AG20443 (cell line): ENCODE measurements at places on chromosomes 6 and 20.

- no peak for DNase-seq
Observed at GRCh38 chr6:16805243-16805950, 44.1 kb upstream of the ATXN1 start.

DNA sequence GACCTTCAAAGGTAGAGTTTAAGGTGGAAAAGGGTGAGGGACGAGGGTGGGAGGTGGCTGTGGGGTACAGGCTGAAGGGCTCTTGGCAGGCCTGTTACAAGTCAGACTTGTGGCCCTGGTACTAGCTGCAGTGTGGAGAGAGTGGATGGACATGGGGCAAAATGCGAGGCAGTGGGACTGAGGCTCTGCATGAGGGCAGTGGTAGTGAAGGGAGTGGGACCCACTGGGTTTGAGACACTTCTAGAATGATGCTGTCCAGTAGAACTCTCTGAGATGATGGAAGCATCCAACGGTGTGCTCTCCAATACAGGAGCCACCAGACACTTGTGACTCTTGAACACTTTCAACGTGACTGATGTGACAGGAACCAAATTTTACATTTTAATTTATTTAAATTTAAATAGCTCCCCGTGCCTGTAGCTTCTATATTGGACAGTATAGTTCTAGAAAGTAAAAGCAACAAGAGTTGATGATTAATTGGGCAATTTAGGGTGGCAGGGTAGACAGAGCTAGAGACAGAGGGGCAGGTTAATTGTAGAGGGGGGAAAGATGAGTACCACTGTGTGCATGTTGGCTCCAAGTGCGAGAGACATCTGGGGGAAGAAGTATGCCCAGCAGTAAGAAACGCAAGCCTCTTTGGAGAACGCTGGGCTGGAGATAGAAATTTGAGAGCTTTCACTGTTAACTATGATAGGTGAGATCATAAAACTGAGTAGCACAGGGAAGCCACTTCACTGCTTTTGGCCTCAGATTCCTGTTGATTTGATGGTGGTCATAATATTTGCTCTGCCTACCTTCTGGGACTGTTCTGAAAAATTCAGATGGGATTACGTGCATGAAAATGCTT lies 77.5 kb downstream of the TXNDC5 start:
- DNase-seq: no peak

DNA sequence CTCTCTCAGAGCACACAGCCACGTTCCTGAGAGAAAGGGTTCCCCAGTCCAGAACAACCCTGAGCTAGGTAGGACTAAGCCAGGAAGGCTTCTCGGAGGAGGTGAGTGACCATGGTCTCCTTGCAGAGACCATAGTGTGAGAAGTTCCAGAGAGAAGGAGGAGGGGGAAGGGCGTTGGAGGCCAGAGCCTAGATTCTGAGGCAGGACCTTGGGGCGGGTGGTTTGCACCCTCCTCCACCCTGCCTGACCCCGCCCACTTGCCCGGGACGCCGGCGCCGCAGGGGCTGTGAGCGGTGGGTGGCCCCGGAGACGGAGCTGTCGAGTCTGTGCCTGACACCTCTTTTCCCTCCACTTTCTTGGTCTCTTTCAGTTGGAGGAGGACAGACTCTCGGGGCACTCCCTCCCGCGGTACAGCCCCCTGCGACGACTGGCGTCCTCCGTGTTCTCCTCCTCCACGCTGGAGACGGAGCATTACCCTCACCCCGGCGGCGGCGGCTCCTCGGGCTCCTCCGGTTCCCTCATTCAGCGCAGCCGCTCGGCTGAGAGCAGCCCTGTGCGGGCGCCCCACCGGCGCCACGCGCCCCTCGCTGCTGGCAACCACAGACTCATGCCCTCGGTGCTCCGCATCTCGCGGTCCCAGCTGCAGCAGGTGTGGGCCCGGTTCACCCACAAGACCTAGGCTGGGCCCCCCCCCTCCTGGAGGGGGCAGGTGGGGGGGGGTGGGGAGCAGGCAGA lies 26.2 kb downstream of the TTBK1 start:
- peak; percentile 56 for DNase-seq

GRCh38 chr6:32175711-32176475 lies at the start of gene AGPAT1:
Gene AGPAT1 (minus strand): TSS chr6:32176084. CDS start chr6:32171496, 4,588 bp downstream.
- peak; percentile 97 for DNase-seq

- no peak for DNase-seq
Observed at GRCh38 chr6:115887891-115888290, 172.8 kb downstream of the FRK start.

GRCh38 chr20:35767683-35768481 lies 3.9 kb upstream of the PHF20 start:
- peak; percentile 36 for DNase-seq

DNA sequence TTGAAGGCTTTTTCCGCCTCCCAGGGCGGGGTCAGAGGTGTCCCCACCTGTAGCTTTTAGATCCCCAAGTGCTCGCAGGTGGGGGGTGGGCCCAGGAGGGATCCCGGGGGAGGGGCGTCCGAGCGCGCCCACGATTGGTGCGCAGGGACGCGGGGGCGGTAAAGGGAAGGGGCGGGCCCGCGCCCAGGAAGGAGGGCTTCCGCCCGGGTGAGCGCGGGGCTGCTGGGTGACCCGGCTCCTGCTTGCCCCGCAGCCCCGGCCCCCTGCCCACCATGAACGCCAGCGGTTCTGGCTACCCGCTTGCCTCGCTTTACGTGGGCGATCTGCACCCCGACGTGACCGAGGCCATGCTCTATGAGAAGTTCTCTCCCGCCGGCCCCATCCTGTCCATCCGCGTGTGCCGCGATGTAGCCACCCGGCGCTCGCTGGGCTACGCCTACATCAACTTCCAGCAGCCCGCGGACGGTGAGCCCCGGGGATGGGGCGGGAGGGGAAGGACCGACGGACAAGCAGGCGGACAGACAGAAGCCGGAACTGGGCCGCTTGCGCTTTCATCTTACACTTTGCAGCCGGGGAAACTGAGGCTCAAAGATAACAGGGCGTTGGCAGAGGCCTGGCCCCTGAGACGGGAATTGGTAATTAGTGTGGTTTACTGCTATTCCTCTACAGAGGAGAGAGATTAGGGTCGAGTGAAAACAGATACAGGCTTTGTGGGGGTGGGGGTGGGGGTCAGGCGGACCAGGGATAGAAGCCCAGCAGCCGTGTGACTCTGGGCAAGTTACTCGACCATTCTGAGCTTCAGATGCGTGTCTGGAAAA lies at the start of gene PABPC1L:
PABPC1L (plus strand) TSS at position 189 of the 818 bp plus-strand sequence; CDS start at position 273, 84 bp downstream.
- peak; percentile 91 for DNase-seq

- DNase-seq: no peak
Observed at GRCh38 chr20:55597526-55597925, 407.8 kb downstream of the CBLN4 start.

GRCh38 chr6:129146902-129147301 lies 264.0 kb downstream of the LAMA2 start:
- DNase-seq: no peak

DNA sequence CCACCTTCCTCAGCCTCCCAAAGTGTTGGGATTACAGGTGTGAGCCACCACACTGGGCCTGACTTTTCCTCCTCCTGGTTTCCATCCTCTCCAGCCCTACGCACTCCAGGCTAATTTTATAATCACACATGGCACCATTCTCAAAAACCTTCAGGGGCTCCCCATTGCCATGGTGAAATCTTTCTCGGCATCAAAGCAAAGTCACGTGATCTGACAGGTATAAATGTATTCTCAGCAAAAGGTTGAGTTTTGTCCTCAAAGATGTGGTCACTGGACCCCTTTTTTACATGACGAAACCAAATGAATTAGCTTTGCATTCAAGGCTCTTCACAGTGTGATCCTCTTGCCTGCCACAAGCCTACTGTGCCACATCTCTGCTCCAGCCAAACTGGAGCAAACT lies 15.5 kb downstream of the ARMC12 start:
- no peak for DNase-seq

GRCh38 chr6:111427341-111428116 lies 55.5 kb downstream of the REV3L start:
- DNase-seq: peak; percentile 56

DNA sequence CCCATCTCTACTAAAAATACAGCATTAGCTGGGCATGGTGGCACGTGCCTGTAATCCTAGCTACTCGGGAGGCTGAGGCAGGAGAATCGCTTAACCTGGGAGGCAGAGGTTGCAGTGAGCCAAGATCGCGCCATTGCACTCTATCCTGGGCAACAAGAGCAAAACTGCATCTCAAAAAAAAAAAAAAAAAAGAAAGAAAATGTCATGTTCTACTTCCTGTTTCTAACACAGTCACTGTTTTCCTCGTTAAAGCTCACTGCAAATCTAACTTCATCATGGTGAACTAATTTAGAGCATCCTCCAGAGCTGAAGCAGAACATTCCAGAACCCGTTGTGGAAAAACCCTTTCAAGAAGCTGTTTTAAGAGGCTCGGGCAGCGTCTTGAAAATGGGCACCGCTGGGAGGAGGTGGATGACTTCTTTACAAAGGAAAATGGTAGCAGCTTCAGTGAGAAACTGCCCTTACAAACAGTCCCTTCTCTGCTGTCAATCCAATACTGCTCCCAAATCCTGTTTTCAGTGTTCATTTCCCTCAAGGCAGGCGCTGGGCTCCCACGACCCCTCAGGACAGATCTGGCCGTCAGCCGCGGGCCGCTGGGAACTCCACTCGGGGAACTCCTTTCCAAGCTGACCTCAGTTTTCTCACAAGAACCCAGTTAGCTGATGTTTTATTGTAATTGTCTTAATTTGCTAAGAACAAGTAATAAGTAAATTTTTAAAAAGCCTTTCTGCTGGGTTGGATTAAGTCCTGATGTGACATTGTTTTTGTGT lies 12.5 kb downstream of the CTSZ start:
- no peak for DNase-seq

- DNase-seq: no peak
Observed at GRCh38 chr6:54050750-54051149, 60.5 kb upstream of the MLIP start.

DNA sequence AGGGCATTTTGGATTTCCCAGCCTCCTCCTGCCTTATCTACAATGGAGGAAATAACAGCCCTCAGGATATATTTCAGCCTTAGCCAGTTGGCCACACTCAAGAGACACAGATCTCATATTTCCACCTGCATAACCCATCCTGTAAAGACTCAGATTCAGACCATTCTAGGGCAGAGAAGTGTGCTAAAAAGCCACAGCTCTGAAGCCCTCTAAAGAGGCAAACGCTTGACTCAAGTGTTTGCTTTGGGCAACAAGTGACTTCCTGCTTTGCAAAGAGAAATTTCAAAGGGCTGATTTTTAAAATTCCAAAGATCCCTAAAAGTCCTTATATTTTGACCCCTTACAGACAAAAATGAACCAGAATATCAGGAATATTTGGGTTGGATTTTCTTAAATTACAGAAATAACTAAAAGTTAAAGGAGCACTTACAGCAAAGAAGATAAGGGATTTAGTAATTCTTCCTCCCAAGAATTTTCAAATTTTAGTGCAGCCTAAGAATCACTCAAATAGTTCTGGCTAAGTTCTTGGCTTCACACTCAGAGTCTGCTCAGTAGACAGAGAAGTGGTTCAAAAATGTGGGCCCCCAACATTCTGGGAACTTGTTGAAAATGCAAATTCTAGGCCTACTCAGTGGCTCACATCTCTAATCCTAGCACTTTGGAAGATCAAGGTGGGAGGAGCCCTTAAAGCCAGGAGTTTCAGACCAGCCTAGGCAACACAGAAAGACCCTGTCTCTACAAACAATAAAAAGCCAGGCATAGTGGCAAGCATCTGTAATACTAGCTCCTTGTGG lies 18.9 kb upstream of the ADGRF5 start:
- DNase-seq: no peak

GRCh38 chr6:151679081-151679480 lies 128.4 kb upstream of the ESR1 start:
- DNase-seq: peak; percentile 84

DNA sequence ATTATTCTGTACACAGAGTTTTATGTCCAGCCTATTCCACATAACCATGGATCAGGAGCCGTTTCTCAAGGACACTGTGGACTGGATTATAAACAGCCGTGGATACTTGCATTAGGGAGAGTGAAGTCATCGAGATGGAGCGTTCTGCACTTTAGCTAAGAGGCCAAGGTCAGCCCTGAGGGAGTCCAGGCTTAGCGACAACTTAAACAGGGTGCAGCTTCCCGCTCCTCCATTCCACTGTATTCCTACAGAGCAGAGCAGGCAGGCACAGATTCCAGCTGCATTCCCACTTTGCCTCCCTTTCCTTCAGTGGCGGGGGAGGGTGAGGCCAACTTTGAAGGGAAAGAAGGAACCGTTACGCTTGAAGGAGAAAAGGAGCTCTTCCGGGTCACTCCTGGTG lies 59.5 kb downstream of the RAMACL start:
- DNase-seq: no peak

GRCh38 chr20:45279992-45280391 lies 25.6 kb upstream of the SLPI start:
- DNase-seq: no peak

DNA sequence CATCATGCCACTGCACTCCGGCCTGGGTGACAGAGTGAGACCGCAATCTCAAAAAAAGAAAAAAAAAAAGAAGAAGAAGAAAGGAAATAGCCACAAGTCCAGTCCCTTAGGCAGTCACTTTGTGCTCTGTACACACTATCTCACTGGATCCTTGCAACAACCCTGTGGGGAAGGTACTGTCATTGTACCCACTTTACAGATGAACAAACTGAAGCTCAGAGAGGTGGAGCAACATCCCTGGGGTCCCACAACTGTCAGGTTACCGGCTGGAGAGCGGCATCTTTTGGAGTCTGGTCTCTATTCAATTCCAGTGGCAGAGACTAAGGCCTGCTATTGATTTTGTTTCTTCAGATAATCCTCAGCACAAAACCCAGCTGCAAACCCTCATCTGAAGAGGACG lies 12.2 kb downstream of the BPIFA2 start:
- DNase-seq: no peak

DNA sequence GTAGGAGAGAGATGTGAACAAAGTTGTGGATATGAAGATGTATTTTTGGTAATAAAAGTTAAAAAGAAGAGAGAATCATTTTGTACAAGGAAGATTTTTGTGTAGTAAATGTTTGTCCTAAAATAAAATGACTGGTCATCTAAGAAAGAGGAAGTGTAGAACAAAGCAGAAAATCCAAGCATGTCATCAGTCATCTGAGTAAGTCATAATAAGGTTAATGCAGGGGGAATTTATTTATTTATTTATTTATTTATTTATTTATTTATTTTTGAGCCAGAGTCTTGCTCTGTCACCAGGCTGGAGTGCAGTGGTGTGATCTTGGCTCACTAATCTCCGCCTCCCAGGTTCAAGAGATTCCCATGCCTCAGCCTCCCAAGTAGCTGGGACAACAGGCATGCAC lies 15.7 kb upstream of the CGA start:
- DNase-seq: no peak

DNA sequence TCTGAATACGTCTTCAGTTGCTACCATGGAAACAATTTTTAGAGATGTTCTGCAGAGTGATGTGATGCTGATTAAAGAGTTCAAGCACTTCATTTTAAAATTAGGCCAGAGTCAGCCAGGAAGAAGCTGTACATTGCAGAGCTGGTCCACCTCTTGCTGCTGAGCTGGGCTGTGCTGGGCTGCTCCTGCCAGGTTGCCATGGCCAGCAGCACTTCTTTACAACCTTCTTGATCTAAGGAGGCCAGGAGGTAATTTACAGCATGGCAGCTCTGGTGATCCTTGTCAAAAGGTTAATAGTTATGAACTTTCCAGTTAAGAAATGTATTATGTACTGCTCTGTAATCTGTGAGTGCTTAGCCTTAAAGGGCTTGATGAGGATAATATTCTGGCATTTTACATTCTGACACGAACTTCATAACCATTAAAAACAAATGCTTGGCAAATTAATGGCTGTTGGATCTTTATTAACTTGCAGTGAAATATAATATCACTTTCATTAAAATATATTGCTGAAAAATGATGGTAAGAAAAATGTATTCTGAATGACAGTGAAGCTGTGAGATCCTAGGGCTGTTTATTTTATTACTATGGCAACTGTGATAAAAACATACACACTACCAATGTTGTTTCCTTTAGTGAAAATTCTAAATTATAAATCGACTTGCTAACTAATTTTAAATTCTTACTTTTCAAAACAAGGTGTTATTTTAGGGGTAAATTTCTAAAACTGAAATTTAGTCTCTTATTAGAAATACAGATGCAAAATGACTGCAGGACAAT lies 259.7 kb downstream of the RFPL4B start:
- no peak for DNase-seq
